ENCODE measurements at places on chromosomes 12 and 14. TPM values are rescaled to one million over a fixed set of nuclear protein-coding genes. Genes with fewer than 3 reads are reported as not detected.

The UBE3B gene
- total RNA-seq, result 49.7 TPM

The SLC39A5 gene
- not detected for total RNA-seq

The CLEC1A gene
- not detected for total RNA-seq

The ADAMTS20 gene
- not detected for total RNA-seq

The ACVRL1 gene
- 20.8 TPM for total RNA-seq

The RNF41 gene
- 120 TPM for total RNA-seq

The TMPRSS12 gene
- not detected for total RNA-seq

Measured in fibroblast of lung (primary cell).